ENCODE measurements at places on chromosomes 6 and 20. TPM values are rescaled to one million over a fixed set of nuclear protein-coding genes. Genes with fewer than 3 reads are reported as not detected.

GRCh38 chr20:1267161-1267560 is 1.1 kb downstream of the SNPH start:
- no peaks in the 10 kb centered on the region for H3K36me3 ChIP-seq
- no peak overlapping the region for H3K4me3 ChIP-seq
- no peak overlapping the region for H3K27ac ChIP-seq
- no peak for DNase-seq
- peaks cover 11% of the 10 kb centered on the region for H3K4me1 ChIP-seq
- no peaks in the 10 kb centered on the region for H3K27me3 ChIP-seq

- peak; percentile 91 for DNase-seq
- peak overlapping the region; percentile 99 for H3K27ac ChIP-seq
Observed at GRCh38 chr20:45341939-45342854, 6.0 kb downstream of the SDC4 start.

The CDH4 gene
- 0.52 TPM for total RNA-seq

DNA sequence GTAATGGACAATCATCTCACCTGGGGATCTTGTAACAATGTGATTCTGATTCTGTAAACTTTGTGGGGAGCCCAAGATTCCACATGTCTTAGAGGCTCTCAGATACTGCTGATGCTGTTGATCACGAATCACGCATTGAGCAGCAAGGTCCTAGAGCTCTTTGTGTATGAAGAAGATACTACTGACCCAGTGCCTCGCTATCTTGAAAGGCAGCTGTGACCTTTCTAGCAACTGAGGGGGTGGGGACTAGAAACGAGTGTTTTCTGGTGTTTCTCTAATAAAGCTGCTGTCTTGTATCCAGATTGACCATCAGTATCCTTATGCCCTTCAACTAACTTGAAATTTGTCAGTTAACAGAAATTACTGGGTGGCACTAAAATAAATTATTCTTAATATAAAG is 142.9 kb downstream of the MTHFD1L start:
- H3K4me1 ChIP-seq, result peaks cover 23% of the 10 kb centered on the region
- H3K4me3 ChIP-seq, result no peak overlapping the region
- H3K27me3 ChIP-seq, result no peaks in the 10 kb centered on the region
- DNase-seq, result no peak
- H3K27ac ChIP-seq, result no peak overlapping the region
- H3K36me3 ChIP-seq, result no peaks in the 10 kb centered on the region

DNA sequence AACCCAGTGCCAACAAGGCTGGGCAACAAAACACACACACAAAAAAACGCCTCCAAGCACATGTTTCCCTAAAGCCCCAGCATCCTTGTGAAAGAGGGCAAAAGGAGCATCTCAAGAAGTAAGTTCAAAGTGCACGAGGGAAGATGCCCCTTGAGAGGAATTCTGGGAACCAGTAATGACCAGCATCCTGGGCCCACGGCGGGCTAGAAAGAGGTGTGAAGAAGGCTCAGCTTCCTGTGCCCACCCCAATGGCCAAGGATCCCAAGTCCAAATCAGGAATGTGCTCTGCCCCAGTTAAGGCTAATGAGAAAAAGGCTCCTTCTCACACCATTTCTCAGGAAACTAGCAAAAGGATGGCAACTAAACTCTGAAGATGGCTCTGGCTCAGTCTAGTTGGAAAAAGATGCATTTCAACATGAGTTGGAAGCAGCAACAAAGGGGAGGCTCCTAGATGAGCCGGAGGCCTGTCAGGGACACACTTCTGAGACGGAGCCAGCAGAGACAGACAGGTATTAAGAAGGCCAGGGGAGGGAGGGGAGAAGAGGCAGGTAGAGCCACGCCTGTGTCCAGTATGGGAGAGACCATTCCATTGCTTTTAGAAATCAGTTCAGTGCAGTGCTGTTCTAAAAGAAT is 3.2 kb downstream of the RIMS4 start:
- H3K4me1 ChIP-seq, result peaks cover 4% of the 10 kb centered on the region
- no peak overlapping the region for H3K27ac ChIP-seq
- H3K27me3 ChIP-seq, result no peaks in the 10 kb centered on the region
- H3K4me3 ChIP-seq, result no peak overlapping the region
- DNase-seq, result no peak

The GZF1 gene
- total RNA-seq, result 6.2 TPM

The FKBP1C gene
- not detected for total RNA-seq

DNA sequence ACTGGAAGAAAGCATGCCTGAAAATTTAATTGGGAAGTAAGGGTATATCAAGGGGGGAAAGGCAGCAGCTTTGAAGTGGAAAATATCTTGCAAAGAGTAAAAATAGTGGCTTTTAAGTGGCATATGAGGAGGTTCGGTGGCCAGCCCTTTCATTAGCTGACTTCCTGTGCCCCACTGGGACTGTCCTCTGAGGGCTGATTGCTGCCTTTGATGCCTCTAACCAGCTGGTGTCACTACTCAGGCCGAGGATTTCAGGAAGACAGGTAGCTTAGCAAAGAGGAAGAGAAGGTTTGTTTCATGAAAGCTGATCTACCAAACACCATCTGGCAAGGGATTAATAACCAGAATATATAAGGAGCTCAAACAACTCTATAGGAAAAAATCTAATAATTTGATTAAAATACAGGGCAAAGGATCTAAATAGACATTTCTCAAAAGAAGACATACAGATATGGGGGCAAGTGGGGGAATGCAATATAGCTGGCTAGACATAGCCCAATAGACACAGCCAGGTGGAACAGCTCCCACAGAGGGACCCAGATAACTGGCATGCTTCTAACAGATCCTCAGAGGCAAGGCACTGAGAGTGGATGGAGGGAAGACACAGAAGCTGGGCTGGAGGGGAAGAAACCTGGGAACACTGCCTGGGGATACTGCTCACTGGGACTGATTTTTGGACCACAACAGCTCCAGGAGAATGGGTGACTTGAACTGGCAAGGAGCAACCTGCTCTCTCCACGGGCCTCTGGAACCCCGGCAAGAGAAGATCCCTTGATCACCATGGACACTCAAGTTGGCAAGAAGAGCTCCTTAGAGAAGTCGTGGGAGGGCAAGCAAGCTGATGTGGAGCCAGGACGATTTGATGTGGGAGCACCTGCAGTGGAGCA is 33.2 kb downstream of the CCN2 start:
- H3K4me1 ChIP-seq, result no peaks in the 10 kb centered on the region

DNA sequence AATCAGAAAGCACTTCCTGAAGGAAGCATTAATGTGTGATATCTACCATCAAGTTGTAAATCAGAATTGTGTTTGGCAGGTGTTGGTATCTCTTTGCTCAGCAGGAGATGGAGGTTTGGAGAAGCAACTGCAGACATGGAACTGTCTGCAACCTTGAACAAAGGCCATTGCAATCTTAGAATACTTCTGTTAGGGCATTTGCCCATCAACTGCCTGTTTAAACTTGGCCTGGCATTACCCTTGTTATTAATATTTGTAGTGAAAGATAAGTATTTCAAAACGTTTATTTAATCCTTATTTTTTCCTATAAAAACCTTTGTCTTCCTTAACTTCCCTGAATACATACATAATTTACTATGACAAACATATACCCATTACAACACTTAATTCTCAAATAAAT is 14.1 kb downstream of the GSTA5 start:
- peak overlapping the region; percentile 54 for H3K27ac ChIP-seq
- H3K4me3 ChIP-seq, result no peak overlapping the region
- H3K36me3 ChIP-seq, result no peaks in the 10 kb centered on the region
- H3K27me3 ChIP-seq, result no peaks in the 10 kb centered on the region
- no peak for DNase-seq

DNA sequence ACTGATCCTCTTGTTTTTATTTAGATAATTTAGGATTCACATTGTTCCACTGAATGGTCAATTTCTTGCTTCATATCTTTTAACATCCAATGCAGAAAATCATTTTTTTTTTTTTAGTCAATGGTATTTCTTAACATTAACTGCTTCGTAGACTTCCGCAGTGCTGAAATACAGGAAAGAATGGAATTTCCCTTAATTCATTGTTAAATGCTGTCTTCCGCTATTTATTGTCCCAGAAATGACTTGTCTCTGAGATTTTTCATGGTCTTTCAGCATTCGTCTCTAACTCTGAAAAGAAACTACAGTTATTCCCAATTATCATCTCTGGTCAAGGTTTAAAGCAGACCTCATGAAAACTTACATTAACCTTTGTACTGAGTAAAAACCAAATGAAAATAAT is 1029.1 kb upstream of the MANEA start:
- H3K4me1 ChIP-seq, result no peaks in the 10 kb centered on the region
- H3K36me3 ChIP-seq, result no peaks in the 10 kb centered on the region
- no peaks in the 10 kb centered on the region for H3K27me3 ChIP-seq

DNA sequence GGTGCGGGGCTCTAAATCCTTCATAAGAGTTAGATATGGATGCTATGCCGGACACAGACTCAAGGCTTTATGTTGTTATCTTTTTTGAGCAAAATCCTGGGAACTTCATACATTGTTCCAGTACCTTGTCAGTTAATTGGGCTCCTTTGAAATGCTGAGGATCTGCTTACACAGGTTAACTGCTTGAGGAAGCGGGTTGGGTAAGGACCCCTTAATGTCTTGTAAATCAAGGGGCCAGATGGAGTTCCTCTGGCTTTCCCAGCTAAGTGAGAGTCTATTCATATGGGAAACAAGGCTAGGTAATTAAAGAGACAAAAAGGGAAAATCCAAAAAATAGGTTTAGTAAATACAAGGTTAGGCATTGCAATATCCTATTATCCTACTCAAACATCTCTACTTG is 141.5 kb downstream of the OR2B2 start:
- H3K27ac ChIP-seq, result no peak overlapping the region
- peaks cover 8% of the 10 kb centered on the region for H3K4me1 ChIP-seq
- H3K4me3 ChIP-seq, result no peak overlapping the region
- H3K36me3 ChIP-seq, result no peaks in the 10 kb centered on the region

The VWA7 gene
- total RNA-seq, result 4.2 TPM

The HLA-DPB1 gene
- total RNA-seq, result 41.2 TPM

The PRPH2 gene
- 4.3 TPM for total RNA-seq

The TMEM244 gene
- total RNA-seq, result not detected

DNA sequence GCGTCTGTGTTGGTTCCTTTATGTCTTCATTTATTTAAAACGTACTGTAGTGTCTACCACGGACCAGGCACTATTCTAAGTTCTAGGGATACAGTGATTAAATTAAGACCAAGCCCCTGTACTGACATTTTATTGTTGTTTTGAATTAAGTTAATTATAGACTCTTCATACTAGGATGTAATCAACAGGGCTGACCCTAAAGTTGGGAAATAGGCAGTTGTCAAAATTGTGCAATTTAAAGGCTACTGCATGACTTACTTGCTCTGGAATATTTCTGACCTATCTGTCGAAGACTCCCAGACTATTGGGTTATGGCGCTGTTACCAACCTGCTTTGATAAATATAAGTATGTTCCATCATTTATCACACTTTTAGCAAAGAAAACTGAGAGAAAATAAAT is 6.7 kb downstream of the MYO6 start:
- H3K27ac ChIP-seq, result no peak overlapping the region
- H3K27me3 ChIP-seq, result no peaks in the 10 kb centered on the region
- H3K4me1 ChIP-seq, result peaks cover 22% of the 10 kb centered on the region
- H3K4me3 ChIP-seq, result no peak overlapping the region
- no peak for DNase-seq

The PGC gene
- total RNA-seq, result 91.1 TPM

The LYRM4 gene
- total RNA-seq, result 18.5 TPM

The HLA-DQA1 gene
- total RNA-seq, result 0.99 TPM

DNA sequence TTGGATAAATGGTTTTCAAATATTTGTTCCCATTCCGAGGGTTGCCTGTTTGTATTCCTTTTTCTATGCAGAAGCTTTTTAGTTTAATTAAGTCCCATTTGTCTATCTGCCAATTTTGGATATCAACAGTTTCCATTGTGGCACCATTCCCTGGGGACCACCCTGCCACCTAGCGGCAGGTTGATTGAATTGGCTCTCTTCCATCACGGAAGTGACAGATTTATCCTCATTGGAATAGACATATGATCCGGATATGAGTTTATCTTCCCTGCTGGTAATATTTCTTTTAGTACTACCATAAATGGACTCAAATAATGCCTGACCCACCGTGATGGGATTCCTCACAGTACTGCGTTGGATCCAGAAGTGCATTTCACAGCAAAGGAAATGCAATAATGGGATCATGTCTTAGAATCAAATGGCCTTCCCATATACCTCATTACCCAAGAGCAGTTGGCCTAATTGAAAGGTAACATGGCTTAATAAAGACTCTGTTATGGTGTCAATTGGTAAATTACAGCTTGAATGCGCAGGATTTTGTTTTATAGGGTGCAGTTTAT is 327.0 kb downstream of the BMP2 start:
- H3K27ac ChIP-seq, result no peak overlapping the region
- no peak overlapping the region for H3K4me3 ChIP-seq
- H3K27me3 ChIP-seq, result no peaks in the 10 kb centered on the region
- peak; percentile 24 for DNase-seq
- no peaks in the 10 kb centered on the region for H3K4me1 ChIP-seq

GRCh38 chr20:13717631-13718044 is 67.1 kb downstream of the ESF1 start:
- no peak for DNase-seq
- H3K27me3 ChIP-seq, result no peaks in the 10 kb centered on the region
- no peak overlapping the region for H3K4me3 ChIP-seq
- no peaks in the 10 kb centered on the region for H3K4me1 ChIP-seq
- H3K27ac ChIP-seq, result no peak overlapping the region

GRCh38 chr20:24479595-24479994 is 10.2 kb downstream of the SYNDIG1 start:
- H3K4me1 ChIP-seq, result no peaks in the 10 kb centered on the region
- DNase-seq, result no peak
- H3K4me3 ChIP-seq, result no peak overlapping the region

DNA sequence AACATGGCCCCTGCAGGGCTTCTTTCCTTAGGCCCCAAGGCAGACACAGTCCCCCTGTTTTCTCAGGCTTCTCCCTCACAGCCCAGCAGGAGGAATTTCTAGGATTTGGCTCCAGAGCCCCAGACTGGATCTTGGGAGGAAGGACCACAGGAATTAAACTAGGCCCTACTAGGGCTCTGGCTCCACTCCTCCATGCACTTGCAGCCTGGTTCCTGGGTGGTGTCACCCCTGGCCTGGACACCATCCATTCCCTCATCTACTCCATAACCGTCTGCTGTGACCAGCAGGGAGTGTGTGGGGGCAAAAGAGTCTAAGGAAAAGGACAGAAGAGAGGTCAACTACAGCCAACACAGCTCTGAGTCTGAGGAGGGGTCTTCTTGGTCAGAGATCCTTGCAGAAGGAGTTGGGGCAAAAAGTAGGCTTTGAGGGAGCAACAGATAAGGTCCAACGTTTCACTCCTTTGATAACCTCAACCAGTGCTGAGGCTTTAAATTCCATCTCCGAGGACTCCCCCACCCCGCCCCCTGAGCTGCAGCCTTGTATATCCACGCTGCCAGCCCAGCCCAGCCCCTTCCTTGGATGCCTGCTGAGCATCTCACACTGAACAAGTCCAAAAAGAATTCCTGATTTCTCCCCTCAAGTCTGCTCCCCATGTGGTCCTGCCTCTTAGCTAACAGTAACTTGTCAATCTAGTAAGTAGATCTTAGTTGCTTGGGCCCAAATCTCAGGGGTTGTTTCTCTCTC is 27.9 kb upstream of the SPDEF start:
- no peak overlapping the region for H3K4me3 ChIP-seq
- no peaks in the 10 kb centered on the region for H3K4me1 ChIP-seq
- H3K27me3 ChIP-seq, result no peaks in the 10 kb centered on the region

- H3K4me3 ChIP-seq, result no peak overlapping the region
- H3K36me3 ChIP-seq, result no peaks in the 10 kb centered on the region
- no peak for DNase-seq
- H3K27me3 ChIP-seq, result no peaks in the 10 kb centered on the region
- H3K4me1 ChIP-seq, result peaks cover 11% of the 10 kb centered on the region
Observed at GRCh38 chr20:34896086-34896621, 19.7 kb downstream of the ACSS2 start.

- H3K36me3 ChIP-seq, result no peaks in the 10 kb centered on the region
- no peaks in the 10 kb centered on the region for H3K27me3 ChIP-seq
- no peak for DNase-seq
- no peak overlapping the region for H3K4me3 ChIP-seq
Observed at GRCh38 chr6:108922499-108922898, 74.3 kb downstream of the ARMC2 start.

Measured in body of pancreas (tissue), 4 donors.